ENCODE measurements at places on chromosomes 11 and 22.

DNA sequence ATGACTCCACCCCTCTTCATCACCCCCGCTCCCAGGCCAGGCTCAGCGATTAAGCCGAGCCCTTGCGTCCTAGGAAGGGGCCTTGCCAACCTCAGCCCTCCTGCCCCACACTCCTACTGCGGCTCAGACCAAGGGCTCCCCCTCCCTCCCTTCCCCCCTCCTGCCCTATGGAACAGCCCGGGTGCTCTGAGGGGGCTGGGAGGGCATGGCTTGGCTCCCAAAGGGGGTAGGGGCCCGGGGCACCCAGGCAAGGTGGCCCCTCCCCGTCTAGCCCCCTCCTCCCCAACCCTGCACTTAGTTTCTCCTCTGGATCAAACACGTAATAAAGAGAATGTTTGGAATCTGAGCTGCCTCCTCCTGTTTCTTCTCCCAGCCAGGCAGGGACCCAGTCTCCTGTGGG is 6.3 kb downstream of the RCOR2 start:
- DNase-seq, result no peak

DNA sequence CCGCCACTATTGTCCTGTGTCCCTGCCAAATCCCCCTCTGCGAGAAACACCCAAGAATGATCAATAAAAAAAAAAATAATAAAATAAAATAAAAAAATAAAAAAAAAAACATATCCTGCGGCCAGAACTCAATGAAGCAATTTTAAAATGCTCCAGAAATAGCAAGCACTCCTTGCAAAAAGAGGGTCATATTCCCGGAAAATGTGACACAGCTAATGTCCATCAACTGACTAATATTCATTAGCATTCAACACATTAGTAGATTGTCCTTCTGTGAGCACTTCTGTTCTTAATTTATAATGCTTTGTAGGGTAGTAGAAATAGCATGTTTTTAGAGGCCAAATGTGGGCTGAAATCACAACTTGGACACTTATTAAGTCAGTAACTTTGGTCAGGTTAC is 252.3 kb upstream of the SESN3 start:
- DNase-seq, result no peak

DNA sequence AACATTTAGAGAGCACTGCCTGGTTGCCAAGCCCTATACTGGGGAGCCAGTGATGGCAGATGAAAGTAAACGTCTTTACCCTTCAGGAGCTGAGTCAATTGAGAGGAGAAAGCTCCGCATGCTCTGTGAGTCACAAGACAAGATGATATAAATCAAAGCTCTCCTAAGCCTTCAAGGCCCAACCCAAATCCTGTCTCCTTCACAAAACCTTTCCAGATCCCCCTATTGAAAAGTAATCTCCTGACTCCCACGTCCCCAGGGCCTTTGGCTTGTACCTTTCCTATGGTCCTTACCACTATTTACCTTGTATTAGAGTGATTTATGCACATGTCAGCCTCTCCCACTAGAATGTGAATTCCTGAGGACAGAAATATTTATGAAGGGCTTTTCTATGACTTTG is 230.1 kb upstream of the TENM4 start:
- DNase-seq, result no peak

DNA sequence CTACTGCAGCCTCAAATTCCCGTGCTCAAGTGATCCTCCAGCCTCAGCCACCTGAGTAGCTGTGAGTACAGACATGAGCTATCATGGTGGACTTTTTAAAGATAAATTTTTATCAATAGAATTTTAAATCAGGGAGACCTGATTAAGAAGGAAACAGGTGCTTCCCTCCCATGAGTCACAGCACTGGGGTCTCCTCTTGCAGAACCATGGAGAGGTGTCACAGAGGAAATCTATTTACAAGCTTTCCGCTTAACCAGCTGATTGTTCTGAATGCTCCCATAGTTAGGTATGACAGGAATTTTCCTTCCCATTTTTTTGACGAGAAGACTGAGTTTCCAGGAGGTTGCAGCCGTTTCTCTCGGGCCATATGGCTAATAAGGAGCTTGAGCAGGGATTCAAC is 516.1 kb downstream of the MIAT start:
- no peak for DNase-seq

DNA sequence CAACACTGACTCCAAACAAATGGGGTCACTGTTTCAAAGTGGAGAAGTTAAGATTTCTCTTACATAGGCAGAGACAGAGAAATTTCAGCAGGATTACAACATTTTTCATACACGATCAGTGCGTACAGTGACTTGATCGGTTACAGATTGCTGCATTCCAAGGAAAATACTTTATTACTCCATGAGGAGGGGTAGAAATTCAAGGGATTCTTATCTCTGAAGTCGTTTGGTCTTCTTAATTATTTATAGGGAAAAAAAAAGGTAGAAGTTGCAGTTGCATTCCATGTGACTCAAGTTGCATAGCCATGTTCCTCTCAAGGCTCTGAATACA is 10.7 kb upstream of the SMIM38 start:
- no peak for DNase-seq

GRCh38 chr11:64360448-64360921 is 1.5 kb downstream of the RPS6KA4 start:
- no peak for DNase-seq

GRCh38 chr11:11207428-11207827 is 145.6 kb downstream of the CSNK2A3 start:
- no peak for DNase-seq

DNA sequence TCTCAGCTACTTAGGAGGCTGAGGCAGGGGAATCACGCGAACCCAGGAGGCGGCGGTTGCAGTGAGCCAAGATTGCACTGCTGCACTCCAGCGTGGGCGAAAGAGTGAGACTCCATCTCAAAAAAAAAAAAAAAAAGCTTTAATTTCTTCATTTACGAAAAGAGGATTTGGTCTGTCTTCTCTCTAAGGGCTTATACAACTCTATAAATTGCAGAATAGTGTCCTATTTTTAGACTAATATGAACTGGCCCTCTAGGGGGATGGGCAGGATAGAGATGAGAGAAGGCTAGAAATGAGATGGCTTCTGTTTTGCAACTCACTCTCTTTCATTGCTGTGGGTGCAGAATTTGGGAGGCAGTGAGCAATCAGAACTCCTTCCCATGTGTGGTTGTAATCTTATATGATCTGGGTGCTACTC is 11.3 kb downstream of the MAML2 start:
- no peak for DNase-seq

GRCh38 chr11:118398791-118399559 is 2.4 kb upstream of the ATP5MG start:
- DNase-seq, result no peak

DNA sequence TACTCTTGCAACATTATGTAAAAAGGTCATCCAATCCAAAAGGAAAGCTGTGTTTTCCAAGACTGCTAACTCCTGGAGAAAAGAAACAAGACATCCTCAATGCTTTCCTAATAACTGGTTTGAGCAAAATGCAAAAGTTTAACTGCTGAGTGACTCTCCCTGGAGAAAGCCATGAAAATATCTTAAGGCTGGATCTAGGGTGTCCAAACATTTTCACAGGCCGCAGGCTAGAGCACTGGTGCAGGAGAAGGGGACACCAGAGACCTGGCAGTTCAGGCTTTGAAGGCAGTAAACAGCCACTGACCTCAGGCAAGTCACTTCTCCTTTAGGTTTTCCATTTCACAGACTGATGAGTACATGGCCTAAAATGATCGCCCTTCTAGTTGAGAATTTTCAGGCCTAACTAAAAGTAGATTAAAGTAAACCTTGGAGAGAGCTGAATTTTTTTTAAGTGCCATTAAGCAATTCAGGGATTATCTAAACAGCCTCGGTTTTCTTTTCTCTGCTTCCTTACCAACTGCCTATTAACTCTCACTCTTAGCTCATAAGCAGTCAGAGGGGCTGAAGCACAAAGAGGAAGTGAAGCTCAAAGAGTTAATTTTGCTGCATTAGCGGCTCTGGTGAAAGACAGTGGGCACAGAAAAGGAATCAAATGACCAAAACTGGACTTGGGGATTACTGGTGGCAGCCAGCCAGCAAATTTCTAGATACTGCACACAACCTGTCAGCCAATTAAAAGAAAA is 2.3 kb downstream of the CHKA start:
- DNase-seq, result no peak

DNA sequence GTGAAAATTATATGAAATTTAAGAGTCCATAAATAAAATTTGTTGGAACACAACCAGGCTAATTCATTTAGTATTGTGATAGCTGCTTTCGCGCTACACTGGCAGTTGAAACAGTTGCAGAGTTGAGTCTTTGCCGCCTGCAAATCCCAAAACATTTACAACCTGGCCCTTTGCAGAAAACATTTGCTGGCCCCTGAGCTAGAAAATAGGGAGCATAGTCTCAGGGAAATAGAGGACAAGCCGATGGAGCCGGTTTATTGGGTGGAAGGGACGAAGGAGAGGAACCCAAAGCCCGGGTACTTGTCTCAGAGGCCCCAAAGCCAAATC is 527 bp upstream of the SAC3D1 start:
- DNase-seq, result no peak

GRCh38 chr22:33012833-33013450 is 45.2 kb downstream of the SYN3 start:
- no peak for DNase-seq

- DNase-seq, result peak; percentile 25
Observed at GRCh38 chr11:77411137-77411707, 62.7 kb downstream of the PAK1 start.

DNA sequence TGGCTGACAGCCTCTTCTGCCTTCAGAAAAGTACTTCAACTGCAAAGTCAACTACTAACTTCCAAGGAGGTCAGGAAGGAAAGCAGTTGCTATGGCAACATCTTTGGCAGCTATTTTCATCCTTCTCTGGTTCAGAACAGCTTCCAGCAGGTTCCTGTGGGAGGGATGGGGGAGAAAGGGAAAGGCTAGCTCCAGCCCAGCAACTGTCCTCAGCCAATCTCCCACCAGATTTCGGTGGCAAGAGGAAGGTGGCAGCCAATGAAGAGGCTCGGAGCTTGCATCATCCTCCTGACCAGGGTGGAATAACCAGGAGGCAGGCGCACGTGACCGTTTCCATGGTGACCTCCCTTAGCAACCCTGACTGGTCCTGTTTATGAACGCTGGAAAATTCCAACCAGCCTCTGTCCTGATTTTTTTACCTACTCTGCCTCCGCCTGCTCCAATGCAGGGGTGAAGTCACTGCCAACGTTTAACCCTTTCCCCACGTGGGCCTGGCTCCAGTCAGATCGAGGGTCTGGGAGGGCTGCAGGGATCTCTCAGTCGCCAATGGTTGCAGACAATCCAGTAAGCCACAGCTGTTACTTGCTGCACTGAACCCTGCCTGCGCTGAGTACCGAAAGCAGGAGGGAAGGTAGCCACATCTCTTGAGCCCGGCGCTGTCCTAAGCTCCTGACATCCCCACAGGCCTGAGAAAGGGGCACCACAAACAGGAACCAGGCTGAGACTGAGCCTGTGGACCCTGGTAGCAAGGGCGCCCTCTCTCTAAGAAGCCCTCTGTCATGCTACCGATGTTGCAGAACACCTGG is 11.2 kb upstream of the MALAT1 start:
- DNase-seq, result peak; percentile 99

DNA sequence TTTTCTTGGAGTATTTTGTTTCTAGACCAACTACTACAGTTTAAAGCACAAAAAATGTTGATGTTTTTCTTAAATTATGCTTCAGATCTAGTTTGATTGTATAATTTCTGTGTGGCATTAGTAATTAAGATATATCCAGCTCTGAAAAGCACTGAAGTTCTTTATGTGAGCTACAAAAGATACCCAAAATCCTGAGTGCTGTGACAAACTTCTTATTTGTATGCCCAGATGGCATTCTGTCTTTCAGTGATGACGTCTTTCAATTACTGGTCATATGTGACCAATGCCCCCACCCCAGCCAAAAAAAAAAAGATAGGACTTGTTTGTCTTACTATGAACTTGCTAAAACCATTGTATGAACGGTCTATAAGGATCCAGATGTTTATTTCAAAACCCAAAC is 51.3 kb downstream of the BIRC2 start:
- DNase-seq, result no peak

- DNase-seq, result no peak
Observed at GRCh38 chr11:70551351-70552166, 153.2 kb downstream of the CTTN start.

GRCh38 chr11:117720061-117720511 is 76.9 kb downstream of the DSCAML1 start:
- no peak for DNase-seq

All from MG63 (cell line).